ENCODE measurements at places on chromosomes 11 and 22.

DNA sequence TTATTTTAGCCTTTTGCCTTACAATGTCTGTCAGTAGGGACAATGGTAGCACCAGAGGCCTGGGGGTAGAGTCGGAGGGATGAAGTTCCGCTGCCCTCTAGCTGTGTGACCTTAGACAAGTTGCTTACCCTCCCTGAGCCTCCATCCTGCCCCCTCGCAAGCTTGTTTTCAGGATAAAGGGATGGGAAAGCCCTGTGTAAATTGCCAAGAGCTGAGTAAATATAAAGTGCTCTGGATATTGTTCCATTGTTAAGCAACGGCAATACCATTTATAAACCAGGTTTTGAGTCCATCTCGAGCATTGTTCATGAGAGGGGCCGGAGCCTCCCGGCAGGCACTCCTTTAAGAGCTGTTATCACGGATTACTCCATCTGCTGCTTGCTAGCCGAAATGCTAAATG, 72.9 kb downstream of the ZBTB16 start:
- no peak for DNase-seq

GRCh38 chr11:57335343-57336110, at the start of gene SSRP1:
SSRP1 (minus strand) TSS chr11:57335892; CDS start chr11:57335121, 771 bp downstream.
- DNase-seq: peak; percentile 92

GRCh38 chr11:113329725-113330124, 15.3 kb downstream of the TTC12 start:
- no peak for DNase-seq

DNA sequence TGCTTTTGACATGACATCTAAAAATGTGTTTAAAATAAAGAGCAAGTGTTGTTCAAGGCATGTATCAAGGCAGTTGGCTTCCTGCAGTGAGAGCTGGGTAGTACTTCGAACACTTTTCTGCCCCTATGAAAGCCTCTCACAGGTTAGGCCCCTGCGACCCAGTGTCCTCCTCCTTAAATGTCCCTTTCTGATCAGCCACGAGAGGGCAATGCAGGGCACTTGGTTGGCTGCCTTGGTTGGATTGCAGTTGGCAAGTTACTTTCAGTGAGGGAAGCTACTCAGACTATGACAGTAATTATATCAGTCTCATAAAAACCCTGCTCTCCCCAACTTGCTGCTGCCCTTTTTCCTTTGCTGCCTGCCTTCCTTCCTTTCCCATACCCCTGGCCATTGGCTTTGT, 743.8 kb downstream of the NTM start:
- peak; percentile 27 for DNase-seq

DNA sequence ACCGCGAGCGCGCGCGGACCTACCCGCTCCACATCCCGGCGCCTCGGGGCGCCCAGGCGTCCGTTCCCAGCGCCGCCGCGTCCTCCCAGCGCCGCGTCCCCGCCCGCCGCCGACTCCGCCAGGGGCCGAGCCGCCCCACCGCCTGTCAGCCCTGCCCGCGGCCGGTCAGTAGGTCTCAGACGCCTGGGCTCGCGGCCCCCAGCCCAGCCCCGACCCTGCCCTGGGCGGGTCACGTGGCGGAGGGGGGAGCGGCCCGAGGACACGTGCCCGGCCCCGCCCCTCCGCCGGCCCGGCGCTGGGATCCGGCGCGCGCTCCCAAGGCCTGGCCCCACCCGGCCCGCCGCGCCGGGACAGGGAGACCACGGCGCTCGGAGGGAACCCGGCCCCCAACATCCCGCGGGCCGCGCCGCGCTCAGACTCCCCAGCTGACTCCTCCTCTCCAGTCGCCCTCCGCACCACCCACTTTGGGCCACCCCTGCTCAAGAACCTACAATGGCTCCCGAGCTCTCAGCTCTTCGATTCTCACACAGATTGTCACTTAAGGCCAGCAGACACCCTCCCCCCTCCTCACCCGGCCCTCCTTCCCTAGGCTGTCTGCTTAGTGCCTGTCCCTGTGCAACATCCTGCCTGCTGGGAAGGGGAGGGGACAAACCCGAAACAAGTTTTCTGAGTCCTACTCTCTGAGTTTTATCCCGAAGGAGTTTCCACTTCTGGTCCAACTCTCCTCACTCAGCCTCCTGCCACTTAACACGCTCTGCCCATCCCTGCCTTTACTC, at the start of gene RAB3IL1:
RAB3IL1 (minus strand) TSS at position 233 of the 776 bp plus-strand sequence; CDS start at position 34, 199 bp downstream.
- no peak for DNase-seq

DNA sequence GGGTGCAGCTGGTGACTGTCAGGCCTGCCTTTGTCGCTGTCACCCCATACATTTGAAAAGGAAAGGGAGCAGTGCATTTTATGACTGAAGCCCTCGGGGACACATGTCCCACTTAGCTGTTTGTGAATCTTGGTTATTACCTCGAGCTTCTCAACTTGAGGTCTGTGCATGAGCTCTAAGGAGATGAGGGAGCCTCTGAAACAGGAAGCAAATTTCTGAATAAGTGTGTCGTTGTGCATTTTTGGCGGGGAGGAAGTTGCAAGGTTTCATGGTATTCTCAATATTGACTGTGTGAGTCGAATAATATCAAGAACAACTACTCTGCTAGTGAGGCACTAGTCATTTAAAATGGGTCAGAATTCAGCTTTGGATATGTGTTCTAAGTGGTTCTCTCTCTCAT, 149.7 kb upstream of the PLET1 start:
- no peak for DNase-seq

DNA sequence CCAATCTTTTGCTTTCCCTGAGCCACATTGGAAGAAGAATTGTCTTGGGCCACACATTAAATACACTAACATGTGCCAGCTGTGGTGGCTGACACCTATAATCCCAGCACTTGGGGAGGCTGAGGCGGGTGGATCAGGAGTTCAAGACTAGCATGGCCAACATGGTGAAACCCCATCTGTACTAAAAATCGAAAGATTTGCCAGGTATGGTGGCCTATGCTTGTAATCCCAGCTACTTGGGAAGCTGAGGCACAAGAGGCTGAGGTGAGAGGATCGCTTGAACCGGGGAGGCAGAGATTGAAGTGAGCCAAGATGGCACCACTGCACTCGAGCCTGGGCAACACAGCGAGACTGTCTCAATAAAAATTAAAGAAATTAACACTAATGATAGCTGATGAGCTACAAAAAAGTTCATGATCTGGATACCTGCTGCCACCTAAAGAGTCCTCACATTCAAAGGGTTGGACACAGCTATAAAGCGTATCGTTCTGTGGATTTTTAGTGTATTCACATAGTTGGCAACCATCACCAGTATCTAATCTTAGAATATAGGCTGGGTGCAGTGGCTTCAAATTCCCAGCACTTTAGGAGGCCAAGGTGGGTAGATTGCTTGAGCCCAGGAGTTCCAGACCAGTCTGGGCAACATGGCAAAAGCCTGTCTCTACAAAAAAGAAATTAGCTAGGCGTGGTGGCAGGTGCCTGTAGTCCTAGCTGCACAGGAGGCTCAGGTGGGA, 3.4 kb upstream of the LDHC start:
- no peak for DNase-seq

DNA sequence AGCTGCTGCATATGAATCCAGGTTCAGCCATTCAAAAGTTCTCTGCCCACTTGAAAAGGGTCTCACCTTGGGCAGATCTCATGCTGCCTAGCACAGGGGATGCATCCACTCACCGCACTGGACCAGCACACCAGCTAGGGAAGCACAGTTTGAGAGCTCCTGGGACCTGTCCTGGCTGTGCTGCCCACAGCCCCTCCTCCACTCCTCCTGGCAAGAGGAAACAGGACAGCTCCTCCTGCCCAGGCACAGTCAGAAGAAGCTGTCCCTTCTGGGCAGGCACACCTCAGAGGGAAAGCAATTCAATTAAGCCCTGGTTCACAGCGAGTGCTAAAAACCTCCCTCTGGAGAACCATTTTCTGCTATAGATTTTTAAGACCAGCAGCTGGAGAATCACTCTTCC, 146.7 kb downstream of the ST3GAL4 start:
- no peak for DNase-seq

DNA sequence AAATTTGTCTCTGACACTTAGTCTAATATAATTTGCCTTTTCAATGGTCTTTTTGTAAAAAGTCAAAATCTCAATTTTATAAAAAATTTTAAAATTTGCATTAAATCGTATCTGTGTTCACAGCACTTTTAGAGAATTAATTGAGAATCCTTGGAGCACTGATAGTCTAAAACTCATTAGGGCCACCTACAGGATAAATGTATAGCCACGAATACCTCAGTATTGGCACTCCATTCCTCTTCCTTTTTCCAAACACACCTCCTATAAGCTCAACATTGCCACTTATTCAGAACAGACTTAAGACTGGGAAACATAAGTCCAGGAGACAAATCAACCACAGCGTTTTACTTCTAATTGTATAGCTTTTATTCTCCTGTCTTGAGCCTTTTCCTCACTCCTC, 776.0 kb upstream of the ARHGAP42 start:
- no peak for DNase-seq

- DNase-seq: no peak
Measured at GRCh38 chr11:125264100-125265022, 99.8 kb downstream of the PKNOX2 start.

- no peak for DNase-seq
Measured at GRCh38 chr11:60964801-60965200, 6.7 kb upstream of the CD6 start.

DNA sequence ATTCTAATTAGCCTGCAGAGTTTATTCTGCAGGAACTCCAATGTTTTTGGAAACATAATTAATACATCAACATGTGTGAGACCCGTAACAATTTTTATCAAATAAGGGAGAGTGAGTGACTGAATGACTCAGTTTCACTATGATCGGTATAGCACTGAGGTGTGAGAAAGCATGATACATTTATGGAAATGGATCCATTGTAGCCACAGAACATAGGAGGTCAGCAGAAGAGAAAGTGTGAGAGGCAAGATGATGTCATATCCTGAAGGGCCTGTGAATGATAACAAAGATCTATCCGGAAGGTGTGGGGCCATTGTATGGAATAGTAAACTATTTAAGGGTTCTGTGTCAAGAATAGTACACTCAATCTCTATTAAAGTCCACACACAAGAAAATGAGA, 1406.1 kb upstream of the TENM4 start:
- no peak for DNase-seq

DNA sequence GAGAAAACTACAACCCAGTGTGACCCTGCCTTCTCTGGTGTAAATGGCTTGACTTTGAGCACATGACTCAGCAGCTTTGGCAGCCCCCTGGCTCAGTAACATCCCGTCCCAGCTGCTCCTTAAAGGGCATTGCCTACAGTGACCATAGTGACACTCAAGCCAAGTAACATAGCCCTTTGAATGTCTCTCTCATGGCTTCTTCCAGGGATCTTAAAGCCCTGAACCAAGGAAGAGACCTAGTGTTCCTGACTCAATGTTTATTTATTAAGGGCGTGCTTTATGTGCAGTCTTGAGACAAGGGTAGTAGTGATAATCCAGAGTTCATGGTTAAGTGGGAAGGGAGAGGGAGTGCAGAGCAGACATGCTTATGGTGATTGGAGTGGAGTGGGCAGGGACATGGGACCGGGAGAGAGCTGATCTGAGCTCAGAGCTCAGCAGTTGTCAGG, 125.7 kb downstream of the PARVA start:
- no peak for DNase-seq

- DNase-seq: no peak
Measured at GRCh38 chr11:30009060-30009459, 7.8 kb downstream of the KCNA4 start.

DNA sequence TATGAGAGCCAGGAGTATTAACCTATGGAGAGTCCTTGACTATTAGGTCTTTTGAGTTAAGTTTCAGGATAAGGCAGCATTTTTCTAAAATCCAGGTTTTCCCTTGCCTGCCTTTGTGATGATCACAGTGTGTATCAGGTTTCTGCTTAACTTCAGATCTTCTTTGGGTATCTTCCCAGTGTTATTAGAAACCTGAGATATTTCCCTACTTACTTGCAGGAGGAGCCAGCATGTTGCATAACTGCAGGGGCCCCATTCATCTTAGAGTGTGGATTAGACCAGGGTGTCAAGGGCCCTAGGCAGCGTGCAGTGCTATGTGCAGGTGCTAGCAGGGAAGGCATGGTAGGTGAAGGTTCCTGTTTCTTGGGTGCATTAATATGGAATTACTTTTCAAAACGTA, 69.5 kb downstream of the ZNRF3 start:
- DNase-seq: no peak

DNA sequence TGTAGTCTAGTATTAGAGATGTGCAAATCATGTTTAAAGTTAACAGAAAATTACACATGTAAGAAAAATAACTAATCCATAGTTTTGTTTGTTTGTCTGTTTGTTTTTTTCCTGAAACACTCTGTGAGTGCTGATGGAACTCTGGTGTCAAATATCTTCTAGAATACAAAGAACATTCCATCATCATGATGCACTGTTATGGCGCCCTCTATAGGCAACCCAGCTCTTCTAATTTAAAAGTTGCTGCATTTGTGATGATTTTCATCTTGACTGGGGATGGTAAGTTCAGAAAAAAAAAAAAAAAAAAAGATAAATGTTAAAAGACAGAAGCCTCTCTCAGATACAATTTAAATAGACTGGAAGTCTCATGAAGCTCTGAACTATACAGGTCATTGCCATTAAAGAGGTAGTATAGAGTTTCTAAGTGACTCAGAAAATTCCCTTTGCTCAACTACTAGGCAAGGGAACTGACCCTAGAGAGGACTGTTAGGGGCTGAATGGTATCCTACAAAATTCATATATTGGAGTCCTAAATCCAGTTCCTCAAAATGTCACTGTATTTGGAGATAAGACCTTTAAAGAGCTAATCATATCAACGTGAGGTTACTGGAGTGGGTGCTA, 597.2 kb upstream of the ANO3 start:
- peak; percentile 56 for DNase-seq

- DNase-seq: peak; percentile 29
Measured at GRCh38 chr11:123188508-123189165, 6.4 kb downstream of the CLMP start.

DNA sequence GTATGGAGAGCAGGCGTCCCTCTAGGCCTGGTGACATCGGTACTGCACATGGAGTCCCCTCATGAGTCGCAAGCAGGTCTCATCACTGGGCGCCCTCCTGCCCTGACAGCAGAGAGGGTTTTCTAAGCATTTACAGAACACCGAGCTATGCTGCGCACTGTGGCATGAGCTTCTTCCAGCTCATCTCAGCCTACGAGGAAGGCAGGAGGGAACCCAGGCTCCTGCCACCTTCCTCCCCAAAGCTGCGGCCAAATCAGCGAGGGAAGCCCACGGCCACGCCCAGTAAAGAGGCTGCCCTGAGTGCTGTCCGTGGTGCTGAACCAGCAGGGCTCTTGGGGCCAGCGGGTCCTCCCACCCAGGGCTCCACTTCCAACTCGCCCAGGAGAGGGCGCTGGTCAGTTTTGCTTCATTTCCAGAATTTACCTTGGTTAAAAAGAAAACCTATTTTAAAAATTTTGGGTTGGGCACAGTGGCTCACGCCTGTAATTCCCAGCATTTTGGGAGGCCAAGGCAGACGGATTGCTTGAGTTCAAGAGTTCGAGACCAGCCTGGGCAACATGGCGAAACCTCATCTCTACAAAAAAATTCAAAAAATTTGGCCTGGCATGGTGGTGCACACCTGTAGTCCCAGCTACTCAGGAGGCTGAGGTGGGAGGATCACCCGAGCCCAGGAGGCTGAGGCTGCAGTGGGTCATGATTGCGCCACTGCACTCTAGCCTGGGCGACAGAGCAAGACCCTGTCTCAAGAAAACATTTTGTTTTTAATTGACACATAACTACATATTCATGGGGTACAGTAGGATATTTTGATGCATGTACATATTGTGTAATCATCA, 34.2 kb downstream of the PHF21B start:
- peak; percentile 83 for DNase-seq

- no peak for DNase-seq
Measured at GRCh38 chr22:29149841-29150555, 55.7 kb upstream of the EMID1 start.

GRCh38 chr22:38748487-38749136, 7.2 kb downstream of the SUN2 start:
- no peak for DNase-seq

GRCh38 chr11:94526645-94527438, 14.6 kb downstream of the C11orf97 start:
- DNase-seq: no peak
